ENCODE measurements at places on chromosomes 1 and 21. TPM values are rescaled to one million over a fixed set of nuclear protein-coding genes. Genes with fewer than 3 reads are reported as not detected.

DNA sequence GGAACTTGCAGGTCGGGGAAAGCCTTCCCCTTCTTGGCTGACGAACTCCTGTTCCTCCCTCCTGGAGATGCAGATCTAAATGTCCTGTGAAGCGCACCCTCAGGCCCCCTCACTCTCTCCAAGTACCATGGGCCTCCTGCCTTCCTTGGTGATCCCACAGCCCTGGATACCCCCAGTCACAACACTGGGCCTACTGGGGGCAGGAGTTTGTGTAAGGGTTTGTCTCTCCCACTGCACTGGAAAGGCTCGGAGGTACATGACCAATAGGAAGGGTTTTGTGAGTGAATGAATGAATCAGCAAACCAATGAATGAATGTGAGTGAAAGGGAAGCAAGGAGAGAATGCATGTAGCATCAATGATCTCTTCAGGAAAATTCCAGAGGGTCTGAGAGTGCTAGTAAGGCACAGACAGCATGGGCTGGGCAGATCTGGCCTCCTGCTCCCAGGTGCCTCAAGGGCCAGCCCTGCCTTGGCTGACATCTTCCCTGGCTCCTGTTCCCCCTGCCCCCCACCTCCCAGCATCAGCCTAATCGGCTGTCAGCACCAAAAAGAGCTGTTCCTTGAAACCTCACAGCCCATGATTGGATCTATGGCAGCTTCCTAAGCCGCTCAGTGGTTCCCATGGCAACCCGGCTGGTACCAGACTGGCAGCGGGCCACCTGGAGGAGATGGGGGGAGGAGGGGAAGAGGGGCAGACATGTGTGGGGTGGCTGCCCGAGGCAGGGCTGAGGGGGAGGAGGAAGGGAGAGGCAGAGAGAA lies 95.8 kb downstream of the VWA5B1 start:
- peaks cover 62% of the 10 kb centered on the region for H3K27me3 ChIP-seq
- no peaks in the 10 kb centered on the region for H3K36me3 ChIP-seq
- no peak overlapping the region for H3K4me3 ChIP-seq
- H3K4me1 ChIP-seq, result no peaks in the 10 kb centered on the region

The NUDT4B gene
- not detected for total RNA-seq

DNA sequence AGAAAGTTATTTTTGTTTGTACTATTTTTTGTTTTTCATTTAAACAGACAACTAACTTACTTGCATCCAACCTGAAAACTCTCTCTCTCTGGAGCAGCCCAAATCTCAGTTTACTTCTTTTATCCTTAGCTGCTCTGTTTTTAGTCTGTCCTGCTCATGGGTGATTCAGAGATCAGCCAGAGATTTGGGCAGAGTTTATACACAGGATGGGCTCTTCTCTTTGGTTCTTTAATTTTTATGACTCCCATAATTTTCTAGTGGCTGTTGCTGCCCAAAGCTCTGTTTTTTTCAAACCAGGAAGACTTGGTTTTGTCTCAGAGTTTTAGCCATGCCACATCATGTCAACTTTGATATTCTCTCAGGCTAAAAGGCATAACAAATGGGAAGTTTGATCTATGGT lies 86.8 kb upstream of the CD55 start:
- H3K36me3 ChIP-seq, result peaks cover 2% of the 10 kb centered on the region
- H3K27me3 ChIP-seq, result peaks cover 14% of the 10 kb centered on the region
- H3K4me3 ChIP-seq, result no peak overlapping the region
- no peaks in the 10 kb centered on the region for H3K4me1 ChIP-seq
- no peak overlapping the region for H3K27ac ChIP-seq
- no peak for DNase-seq

The GJA8 gene
- not detected for total RNA-seq

GRCh38 chr1:167683641-167684502 lies 37.9 kb upstream of the MPZL1 start:
- H3K36me3 ChIP-seq, result peaks cover 38% of the 10 kb centered on the region
- no peak overlapping the region for H3K4me3 ChIP-seq
- peak overlapping the region; percentile 10 for H3K27ac ChIP-seq

DNA sequence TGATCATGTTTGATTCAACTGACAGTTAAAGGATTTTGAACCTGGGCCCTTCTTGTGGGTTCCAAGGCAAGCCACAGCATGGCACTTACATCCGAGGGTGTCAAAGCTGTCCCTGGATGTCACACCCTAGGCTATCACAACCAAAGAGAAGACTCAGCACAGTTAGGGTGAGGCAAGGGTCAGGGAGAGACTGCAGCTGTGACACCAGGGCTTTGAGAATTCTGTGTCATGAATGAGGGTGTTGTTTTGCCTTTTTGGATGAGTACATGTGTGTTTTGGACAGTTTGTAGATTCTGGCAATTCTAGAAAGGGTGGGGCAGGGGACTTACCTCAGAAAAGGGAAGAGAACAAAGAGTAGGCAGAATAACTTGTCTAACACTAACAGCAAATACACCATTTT lies 37.8 kb upstream of the ZNF326 start:
- H3K4me3 ChIP-seq, result no peak overlapping the region
- peaks cover 24% of the 10 kb centered on the region for H3K4me1 ChIP-seq
- peak; percentile 60 for DNase-seq
- H3K36me3 ChIP-seq, result peaks cover 2% of the 10 kb centered on the region
- H3K27me3 ChIP-seq, result no peaks in the 10 kb centered on the region

The GLIS1 gene
- total RNA-seq, result not detected

The HORMAD1 gene
- total RNA-seq, result not detected

GRCh38 chr1:145960468-145961108 lies 2.8 kb upstream of the LIX1L start:
- no peaks in the 10 kb centered on the region for H3K36me3 ChIP-seq
- peak; percentile 71 for DNase-seq
- peak overlapping the region; percentile 78 for H3K27ac ChIP-seq
- peaks cover 69% of the 10 kb centered on the region for H3K4me1 ChIP-seq
- H3K27me3 ChIP-seq, result no peaks in the 10 kb centered on the region

DNA sequence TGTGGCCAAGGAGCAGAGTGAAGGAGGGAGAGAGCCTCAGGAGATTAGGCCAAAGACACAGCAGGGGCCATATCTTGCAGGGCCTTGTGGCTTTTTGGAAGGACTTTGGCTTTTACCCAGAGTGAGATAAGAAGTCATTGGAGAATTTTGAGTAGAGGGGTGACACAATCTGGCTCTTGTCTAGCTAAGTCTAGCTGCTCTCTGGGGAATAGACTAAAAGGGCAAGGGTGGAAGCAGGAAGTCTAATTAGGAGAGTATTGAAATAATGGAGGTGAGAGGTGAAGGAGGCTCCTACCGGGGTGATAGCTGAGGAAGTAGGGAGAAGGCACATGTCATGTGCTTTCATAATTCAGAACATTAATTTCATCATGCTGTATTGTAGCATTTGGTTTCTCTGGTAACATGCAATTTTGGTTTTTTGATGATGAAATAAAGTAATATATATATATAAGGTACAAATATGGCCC lies 34.3 kb upstream of the KCNA3 start:
- no peak for DNase-seq
- H3K4me3 ChIP-seq, result no peak overlapping the region
- no peak overlapping the region for H3K27ac ChIP-seq
- peaks cover 22% of the 10 kb centered on the region for H3K4me1 ChIP-seq
- no peaks in the 10 kb centered on the region for H3K27me3 ChIP-seq
- H3K36me3 ChIP-seq, result peaks cover 9% of the 10 kb centered on the region

GRCh38 chr1:96698342-96698983 lies 23.1 kb upstream of the PTBP2 start:
- no peak overlapping the region for H3K4me3 ChIP-seq
- no peaks in the 10 kb centered on the region for H3K4me1 ChIP-seq
- no peaks in the 10 kb centered on the region for H3K36me3 ChIP-seq
- H3K27me3 ChIP-seq, result peaks cover 8% of the 10 kb centered on the region

DNA sequence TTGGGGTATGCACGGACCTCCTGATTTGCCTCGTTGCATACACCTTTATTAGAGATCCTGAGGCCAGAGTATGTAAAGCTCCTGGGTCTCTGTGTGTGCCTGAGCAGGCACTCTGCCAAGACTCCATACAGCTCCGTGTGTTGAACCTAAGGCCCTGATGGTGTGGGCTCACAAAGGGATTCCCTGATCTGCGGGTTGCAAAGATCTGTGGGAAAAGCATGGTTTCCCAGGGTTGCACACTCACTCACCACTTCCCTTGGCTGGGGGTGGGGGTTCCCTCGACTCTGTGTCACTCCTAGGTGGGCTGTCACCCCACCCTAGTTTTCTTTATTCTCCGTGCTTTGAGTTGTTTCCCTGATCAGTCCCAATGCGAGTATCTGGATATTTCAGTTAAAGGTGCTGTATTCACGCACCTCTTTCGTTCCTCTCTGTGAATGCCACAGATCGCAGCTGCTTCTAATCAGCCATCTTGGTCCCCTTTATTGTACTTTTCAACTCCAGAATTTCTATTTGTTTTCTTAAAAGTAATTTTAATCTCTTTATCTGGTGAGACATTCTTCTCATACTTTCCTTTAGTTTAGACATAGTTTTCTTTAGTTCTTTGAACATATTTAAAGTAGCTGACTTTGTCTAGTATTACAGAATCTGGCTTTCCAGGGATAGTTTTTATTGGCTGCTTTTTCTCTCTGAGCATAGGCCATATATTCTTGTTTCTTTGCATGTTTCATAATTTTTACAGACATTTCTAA lies 39.0 kb upstream of the F3 start:
- H3K27me3 ChIP-seq, result peaks cover 10% of the 10 kb centered on the region
- no peaks in the 10 kb centered on the region for H3K4me1 ChIP-seq
- H3K27ac ChIP-seq, result no peak overlapping the region
- no peak overlapping the region for H3K4me3 ChIP-seq
- peaks cover 1% of the 10 kb centered on the region for H3K36me3 ChIP-seq

DNA sequence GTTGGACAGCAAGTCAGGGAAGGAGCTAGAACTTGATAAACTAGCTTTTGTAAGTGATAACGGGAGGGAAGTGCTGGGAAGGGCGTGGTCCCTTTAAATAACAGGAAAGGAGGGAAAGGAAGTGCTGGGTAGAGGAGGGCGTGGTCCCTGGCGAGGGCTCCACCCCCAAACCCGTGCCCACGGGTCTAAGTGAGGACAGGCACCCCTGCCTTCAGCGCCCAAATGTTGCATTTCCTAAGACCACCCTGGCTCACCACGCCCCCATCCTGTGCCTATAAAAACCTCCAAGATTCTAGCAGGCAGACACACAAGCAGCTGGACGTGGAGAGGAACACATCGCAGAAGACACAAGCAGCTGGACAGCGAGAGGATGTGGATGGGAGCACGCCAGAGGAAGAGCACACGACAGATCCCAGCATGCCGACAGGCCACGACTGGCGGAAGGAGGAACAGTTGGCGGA lies 58.5 kb downstream of the PALMD start:
- peaks cover 19% of the 10 kb centered on the region for H3K27me3 ChIP-seq
- peak overlapping the region; percentile 21 for H3K4me3 ChIP-seq
- H3K36me3 ChIP-seq, result no peaks in the 10 kb centered on the region
- H3K27ac ChIP-seq, result no peak overlapping the region
- DNase-seq, result no peak

GRCh38 chr1:36885540-36886357 lies 148.6 kb downstream of the GRIK3 start:
- no peak overlapping the region for H3K27ac ChIP-seq
- no peaks in the 10 kb centered on the region for H3K4me1 ChIP-seq
- no peak overlapping the region for H3K4me3 ChIP-seq
- DNase-seq, result peak; percentile 8
- no peaks in the 10 kb centered on the region for H3K36me3 ChIP-seq
- H3K27me3 ChIP-seq, result no peaks in the 10 kb centered on the region

The SMIM1 gene
- total RNA-seq, result not detected

DNA sequence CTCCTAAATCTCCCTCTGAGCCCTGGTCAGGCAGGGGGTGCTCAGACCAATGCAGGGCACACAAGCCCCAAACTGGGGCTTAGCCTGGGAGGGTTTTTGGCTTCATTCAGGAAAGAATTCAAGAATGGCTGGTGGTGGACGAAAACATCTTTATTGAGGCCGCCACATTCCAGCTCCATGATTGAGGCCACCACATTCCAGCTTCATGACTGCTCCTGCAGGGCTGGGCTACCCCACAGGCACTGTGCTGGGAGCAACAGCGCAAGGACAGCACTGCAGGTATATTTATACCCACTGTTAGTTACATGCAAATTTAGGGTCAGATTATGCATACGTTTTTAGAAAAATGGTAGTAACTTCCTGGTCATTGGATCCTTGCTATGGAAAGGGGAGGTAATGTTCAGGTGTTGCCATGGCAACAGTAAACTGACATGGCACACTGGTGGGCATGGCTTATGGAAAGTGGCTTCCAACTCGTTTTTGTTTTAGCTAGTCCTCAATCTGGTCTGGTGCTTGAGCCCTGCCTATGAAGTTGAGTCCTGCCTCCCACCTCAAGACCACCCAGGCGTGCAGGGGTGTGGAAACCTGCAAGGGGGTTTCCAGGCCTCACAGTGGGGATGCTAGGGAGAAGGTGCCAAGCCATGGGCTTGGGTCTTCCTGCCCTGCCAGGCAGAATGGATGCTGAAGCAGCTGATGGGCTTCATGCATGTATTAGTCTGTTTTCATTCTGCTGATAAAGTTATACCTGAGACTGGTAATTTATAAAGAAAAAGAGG lies 348.7 kb upstream of the AJAP1 start:
- H3K27me3 ChIP-seq, result no peaks in the 10 kb centered on the region
- peaks cover 2% of the 10 kb centered on the region for H3K36me3 ChIP-seq
- H3K27ac ChIP-seq, result no peak overlapping the region
- no peak for DNase-seq
- no peak overlapping the region for H3K4me3 ChIP-seq

GRCh38 chr21:46163380-46163779 lies 8.0 kb upstream of the FTCD start:
- no peaks in the 10 kb centered on the region for H3K4me1 ChIP-seq
- H3K36me3 ChIP-seq, result no peaks in the 10 kb centered on the region
- no peak overlapping the region for H3K4me3 ChIP-seq
- no peak for DNase-seq
- no peak overlapping the region for H3K27ac ChIP-seq

- H3K4me1 ChIP-seq, result no peaks in the 10 kb centered on the region
- no peaks in the 10 kb centered on the region for H3K36me3 ChIP-seq
Observed at GRCh38 chr1:234737967-234738314, 128.0 kb upstream of the IRF2BP2 start.

DNA sequence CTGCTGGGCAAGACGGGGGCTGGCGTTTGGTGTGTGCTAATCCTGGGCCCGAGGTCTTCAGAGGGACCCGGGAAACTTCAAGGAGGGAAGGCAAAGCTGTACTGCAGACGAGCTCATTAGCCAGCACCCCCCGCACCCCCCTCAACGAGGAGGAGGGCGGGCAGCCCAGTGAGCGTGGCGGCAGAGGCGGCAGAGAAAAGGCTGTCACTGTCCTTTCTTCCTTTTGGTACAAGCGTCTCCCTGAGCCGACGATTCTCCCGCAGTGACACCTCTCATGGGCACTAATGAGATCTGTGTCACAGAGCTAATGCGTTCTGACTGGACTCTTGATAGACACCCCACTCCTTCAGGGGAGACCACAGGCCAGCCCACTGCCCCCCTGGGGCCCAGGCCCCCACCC lies 29.5 kb downstream of the DMAP1 start:
- peaks cover 2% of the 10 kb centered on the region for H3K4me1 ChIP-seq
- H3K4me3 ChIP-seq, result no peak overlapping the region
- no peaks in the 10 kb centered on the region for H3K27me3 ChIP-seq
- H3K27ac ChIP-seq, result no peak overlapping the region

DNA sequence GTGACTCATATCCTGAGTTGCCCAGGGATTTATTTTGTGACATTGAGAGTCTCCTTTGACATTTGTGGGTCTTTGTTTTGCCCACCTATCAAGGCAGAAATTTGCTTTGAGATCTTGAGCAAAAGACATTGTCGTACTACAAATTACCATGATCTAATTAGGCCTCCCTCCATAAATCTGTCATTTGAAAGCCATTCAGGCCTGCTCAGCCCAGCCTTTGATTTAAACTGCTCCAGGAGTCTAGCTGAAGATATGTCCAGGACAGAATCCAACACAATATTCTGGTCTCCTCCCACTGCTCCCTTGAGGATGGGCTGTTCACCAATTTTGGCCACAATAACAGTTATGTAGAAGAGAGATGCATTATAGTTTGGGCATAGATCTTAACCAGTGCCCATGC lies 86.7 kb downstream of the PROX1 start:
- no peaks in the 10 kb centered on the region for H3K36me3 ChIP-seq
- no peaks in the 10 kb centered on the region for H3K4me1 ChIP-seq
- no peak for DNase-seq
- H3K4me3 ChIP-seq, result no peak overlapping the region
- H3K27me3 ChIP-seq, result no peaks in the 10 kb centered on the region

The DNASE2B gene
- total RNA-seq, result not detected
